ENCODE measurements at places on chromosomes 7 and 10.

GRCh38 chr7:375321-375831, 85.4 kb downstream of the FOXL3 start:
- no peak for DNase-seq

DNA sequence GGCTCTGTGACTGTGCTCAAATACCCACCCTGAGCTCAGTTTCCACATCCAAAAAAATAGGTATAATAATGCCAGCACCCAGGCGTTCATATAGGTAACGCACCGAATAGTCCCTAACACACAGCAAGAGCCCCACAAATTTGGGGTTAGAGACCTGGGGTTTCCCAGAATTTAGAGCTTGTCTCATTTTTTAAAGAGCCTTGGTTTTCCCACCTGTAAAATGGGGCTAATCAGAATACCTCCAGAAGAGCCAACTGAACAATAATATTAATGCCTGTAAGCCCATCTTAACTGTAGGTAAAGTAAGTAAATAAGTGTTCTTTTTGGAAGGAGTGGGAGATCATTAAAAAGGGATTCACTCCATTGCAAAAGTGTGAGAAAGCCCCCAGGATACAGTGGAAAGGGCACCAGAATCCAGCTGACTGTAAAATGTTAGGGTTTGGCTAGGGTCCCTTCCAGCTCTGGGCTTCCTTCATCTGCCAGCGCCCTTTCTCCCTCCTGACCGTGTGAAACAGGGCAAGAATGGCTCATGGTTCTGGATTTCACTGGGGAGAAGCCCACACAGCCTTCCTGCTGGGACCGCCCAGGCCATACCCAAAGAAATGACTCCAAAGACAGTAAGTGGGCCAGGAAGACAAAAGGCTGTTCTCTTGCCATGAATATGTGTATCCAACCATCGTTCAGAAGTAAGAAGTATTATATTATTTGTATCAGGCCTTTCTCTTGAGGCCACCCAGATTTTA, 2.1 kb downstream of the MTURN start:
- no peak for DNase-seq

DNA sequence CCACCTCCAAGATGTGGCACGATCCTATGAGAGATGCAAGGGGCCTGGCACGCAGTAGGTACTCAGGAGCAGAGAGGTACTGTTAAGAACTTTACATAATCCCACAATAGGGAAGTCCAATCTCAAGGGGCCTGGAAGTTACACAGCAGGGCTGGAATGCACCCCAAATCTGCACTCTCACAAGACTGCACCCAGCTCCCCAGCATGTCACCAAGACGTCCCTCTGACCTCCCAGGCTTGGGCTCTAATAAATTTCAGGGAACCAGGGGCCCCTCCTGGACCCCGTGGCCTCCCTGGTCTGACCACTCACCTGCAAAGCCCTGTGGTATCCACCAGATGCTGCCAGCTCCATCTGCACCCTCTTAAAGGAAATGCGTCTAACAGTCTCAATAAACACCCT, 94.9 kb downstream of the OAT start:
- DNase-seq = no peak

DNA sequence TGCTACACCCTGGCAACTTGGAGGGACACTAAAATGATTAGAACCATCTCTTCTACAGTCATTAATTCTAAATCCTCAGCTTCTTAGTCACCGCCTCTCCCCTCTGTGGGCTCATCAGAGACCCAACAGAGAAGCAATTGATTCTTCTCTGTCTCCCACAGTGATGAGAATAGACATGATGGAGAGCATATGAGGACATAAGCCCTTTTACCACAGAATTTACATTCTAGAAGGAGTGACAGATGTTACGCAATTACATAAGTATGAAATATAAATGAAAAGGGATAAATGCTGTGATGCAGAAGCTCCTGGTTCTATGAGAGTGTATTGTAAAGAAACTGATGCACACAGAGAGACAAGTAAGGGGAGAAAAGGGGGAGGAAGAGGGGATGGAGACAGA, 18.1 kb upstream of the ABCB5 start:
- DNase-seq = no peak

Data from activated CD4-positive, alpha-beta T cell treated with anti-CD3 and anti-CD28 coated beads, Interleukin-2, amount 50 U/mL, for 16 hours (primary cell).